Activated T-helper 9 cell treated with anti-CD3 and anti-CD28 coated beads, Interleukin-2, amount 50 U/mL, for 16 hours (primary cell): ENCODE measurements at places on chromosomes 2 and 18.

DNA sequence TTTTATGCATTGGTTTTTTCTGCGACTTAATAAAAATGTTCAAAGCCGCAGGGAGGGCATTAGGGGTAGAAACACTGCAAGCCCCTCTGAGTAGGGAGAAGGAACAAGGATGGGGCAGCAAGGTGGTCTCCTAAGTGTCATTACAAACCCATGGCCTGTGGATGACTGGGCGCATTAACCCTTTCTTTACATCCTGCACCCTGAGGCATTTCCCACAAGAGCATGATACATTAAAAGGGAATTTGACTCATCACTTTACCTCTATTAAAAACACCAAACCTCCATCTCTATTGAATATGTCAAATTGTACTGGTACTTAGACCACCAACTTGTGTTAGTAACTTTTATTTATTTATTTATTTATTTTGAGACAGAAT is 112.5 kb downstream of the VIT start:
- no peak for DNase-seq

DNA sequence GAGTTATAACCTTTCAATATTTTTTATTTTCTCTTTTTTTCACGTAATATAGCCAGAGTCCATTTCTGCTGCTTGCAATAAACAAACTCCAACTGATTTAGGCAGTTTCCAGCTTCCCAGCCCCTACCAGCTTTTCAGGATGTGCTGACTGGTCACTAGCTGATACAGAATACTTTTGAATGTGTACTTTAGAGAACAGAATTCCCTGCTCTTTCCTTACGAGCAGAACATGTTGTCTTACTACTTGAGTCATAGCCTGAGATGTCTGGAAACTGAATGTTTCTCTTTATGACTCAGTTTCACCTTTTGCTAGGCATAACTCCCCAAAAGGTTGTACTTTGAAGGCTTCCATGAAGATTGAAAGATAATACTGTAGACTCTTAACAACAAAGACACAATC is 44.5 kb upstream of the KCNE4 start:
- DNase-seq = no peak

- no peak for DNase-seq
These were observed 94.3 kb downstream of the HDAC4 start for GRCh38 chr2:239306274-239307220.

DNA sequence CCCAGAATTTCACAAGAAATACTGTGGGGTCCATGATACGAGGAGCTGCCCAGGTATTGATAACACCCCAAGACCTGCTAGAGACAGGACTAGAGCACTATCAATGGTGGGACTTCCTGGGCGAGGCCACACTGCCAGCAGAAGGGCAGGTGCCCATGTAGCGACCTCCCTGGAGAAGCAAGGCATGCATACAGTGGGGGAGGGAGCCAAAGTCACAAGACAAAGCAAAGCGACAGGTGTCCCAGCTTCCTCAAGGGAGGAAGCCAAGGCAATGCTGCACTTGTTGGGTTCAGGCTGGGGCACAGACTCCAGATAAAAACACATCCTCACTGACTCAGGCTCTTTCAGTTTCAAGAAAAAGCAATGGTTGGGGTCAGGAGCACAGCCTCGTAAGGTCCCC is 7.5 kb downstream of the CD207 start:
- no peak for DNase-seq

- no peak for DNase-seq
These were observed 63.8 kb downstream of the RTP5 start for GRCh38 chr2:241933179-241933911.

DNA sequence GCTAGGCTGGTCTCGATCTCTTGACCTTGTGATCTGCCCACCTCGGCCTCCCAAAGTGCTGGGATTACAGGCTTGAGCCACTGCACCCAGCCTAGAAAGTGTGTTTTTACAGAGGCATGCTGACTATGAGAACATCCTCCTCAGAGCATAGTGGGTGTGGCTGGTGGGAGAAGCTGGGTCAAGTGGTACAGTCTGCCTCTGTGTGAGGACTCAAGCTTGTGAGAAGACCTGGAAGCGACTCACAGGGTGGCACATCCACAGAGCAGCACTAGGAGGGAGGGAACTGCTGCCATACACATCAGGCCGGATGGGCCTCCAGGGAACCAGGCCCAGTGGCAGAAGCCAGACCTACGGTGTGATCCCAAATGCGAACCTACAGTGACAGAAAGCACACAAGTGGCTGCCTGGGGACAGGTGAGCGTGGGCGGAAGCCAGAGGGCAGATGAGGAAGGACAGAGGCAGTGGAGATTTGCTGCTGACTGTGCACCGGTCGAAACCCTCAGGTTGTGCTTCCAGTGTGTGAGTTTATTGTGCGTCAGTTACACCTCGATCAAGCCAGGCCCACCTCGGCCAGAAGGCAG is 8.9 kb downstream of the ARHGEF4 start:
- no peak for DNase-seq

DNA sequence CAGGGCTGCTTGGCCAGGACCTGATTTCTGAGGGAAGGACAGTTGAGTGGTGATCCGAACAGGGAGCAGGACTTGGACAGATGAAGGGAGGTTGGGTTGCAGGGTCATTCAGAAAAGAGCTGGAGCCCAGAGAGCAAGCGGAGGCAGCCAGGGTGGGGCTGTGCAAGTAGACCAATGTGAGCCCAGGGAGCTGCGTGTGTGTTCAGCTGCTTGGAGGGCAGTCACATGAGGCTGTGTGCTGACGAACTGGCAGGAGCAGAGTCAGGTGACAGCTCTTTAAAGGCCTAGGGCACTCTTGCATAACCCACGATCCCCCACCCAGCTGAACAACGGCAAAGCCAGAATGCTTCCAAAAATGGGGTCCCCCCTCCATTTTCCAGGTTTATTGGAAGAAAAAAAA is 4.6 kb upstream of the MLPH start:
- DNase-seq = no peak

GRCh38 chr2:126891681-126892500 is 6.8 kb upstream of the TEX51 start:
- no peak for DNase-seq

- no peak for DNase-seq
These were observed 64.1 kb downstream of the PTPN4 start for GRCh38 chr2:119823734-119824334.

GRCh38 chr2:158544998-158545397 is 88.2 kb downstream of the PKP4 start:
- no peak for DNase-seq

GRCh38 chr18:76524900-76525698 is 30.1 kb upstream of the ZNF516 start:
- no peak for DNase-seq

DNA sequence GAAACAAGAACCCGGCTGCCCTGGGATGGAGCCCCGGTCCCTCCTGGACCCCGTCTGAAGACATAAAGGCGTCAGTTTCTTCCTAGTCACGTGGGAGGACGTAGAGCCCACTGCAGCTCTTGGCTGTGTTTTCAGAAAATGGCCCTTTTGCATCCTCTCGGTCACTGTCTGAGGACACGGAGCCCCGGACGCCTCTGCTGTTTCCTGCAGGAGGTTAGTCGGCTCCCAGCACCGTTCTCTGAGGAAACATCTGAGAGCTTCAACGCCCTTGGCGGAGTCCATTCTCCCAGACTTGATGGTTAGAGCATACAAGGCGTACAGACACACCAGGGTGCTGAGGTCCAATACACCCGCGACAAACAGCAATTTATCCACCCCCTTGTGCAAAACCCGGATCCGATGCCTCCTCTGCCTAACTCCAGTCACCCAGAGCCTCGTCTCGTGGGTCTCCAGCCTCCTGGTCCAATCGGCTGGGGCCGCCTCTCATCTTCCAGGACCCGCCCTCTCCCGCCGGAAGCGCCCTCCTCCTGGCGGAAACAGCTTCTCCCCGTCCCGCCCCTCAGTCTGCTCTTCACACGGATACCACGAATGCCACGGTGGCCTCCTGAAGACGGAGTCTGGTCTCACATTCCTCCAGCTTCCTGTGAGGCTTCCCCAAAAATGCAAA is 119.4 kb downstream of the TMEM18 start:
- no peak for DNase-seq

GRCh38 chr2:226742347-226742746 is 57.3 kb downstream of the IRS1 start:
- DNase-seq = no peak

DNA sequence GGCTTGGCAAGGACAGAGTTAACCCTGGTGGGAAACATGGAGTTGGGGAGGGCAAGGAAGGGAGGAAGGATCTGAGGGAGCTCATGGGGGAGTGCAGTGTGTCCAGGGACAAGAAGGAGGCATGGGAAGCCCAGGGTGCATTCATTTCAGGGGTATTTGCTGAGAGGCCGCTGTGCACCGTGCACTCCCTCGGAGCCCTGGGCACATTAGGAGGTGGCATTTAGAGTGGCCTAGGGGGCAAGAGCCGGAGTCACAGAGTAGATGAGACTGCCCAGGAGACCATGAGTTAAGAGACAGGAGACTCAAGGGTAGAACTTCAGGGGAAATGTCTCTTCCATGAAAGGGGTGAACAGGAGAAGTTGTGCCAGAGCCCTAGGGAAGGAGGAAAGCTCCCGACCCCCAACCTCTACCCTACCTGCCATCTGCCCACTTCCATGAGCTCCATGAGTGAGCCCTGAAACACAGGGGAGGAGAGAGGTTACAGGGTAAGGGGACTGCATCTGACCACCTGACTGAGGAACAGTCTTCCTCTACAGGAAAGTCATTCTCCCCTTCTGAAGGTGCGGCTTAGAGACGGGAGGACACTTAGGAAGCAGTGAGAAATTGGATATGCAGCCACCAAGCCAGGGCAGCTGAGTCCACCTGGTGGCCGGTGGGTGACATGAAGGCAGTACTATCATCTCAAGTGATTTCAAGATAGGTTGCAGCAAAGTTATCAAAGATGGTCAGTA is 58.5 kb upstream of the COPS8 start:
- no peak for DNase-seq

DNA sequence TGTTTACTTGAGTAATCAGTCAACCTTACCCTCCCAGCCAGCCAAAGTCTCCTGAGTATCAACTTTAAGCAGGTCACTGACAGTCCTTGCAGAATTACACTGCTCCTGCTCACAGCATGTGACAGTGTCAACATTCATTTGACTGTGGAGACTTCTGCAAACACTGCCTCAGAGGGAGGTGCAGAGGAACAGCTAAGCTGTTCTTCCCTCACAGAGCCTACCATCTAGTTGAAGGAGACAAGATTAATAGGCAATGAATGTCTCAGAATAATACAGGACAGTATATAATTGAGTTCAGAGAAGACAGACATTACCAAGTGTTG is 11.9 kb downstream of the SLC14A2 start:
- no peak for DNase-seq

DNA sequence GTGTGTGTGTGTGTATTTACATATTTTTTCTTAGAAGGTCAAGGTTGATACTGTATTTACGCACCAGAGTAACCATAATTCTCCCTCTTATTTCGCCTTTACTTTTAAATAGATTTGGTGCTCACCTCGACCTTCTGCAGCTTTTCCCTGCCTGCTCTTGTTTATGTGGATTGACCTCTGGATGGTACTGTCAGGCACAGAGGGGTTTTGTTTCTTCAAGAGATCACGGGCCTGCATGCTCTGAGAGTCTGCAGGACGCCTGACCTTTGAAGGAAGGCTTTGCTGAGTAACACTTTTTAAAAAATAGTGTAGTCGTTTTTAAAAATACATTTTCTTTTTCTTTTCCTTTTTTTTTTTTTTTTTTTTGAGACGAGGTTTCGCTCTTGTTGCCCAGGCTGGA is 18.1 kb upstream of the EFHD1 start:
- no peak for DNase-seq

- DNase-seq = no peak
These were observed 55.5 kb downstream of the DCDC2C start for GRCh38 chr2:3758906-3759305.

GRCh38 chr2:217393585-217394032 is 533.7 kb upstream of the TNP1 start:
- no peak for DNase-seq

DNA sequence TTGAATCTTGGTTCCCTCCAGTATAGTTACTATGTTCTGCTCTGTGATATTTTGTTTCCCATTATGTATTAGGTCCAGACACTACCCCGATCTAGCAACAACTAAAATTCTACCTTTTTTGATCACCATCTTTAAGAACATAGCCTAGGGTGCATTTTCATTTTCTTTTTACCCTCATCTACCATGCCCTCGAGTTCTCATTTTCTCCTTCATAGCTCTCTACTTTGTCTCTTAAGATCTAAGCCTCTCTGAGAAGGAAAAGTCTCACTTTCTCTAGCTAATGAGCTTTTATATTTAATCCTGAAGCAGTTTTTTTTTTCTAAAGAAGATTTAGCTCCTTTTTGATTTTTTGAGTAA is 1089.4 kb upstream of the SLC39A10 start:
- DNase-seq = no peak

DNA sequence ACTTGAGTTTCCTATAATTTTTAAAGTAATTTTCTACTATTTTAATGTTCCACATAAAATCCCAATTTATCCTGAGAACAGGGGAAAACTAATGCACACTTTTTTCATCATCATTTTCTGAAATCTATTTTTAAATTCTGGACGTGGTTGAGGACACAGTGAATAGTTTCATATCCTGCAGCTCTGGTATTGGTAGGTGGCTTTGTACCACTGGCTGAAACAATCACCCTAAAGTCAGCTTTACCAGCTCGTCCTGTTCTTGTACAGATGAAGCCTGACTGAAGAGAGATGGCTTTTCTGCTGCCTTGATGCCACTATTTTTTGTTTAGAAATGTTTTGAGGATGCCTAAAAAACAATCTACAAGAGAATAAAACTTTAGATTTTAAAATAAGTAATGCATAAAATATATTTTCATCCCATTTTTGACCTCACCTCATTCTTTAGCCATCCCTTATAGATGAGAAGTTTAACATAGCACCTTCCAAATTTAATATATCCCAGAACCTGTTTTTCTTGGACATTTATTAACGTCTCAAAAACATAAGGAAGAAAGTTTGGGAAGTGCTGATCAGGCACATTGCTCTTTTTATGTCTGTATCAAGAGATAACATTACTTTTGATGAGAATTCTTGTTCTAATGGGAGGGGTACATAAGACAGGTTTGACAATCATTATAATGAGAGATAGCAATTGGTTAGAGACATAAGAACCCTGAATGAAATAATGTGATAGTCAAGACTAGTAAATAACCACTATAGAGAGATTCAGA is 80.9 kb downstream of the GALNT1 start:
- no peak for DNase-seq

DNA sequence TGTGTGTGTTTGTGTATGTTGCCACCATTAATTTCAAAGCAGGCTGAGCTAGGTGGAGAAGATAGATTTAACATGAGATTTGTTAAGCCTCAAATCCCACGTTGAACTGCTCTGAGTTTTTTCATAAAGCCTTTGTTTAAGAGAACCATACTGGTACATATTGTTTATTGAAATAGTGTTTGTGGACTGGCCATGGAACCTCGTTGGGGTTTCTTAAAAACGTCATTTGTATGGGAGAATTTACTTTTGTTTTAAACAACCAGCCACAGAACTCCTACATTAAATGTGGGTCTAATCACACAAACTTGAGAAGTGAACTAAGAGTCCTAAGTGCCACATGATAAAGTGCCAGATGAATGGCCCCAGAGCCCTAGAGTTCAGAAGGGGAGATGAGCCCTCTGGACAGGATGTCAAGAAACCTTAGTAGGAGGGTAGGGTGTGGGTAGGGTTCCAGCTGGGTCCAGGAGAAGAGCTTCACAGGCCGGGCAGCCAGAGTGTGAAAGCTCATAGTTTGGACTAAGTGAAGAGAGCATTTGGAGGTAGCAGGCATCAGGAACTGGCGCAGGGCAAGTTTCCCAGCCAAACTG is 120.6 kb upstream of the EML6 start:
- DNase-seq = no peak
